OCI-M1 (cell line): ENCODE measurements at places on chromosomes 3 and 15.

DNA sequence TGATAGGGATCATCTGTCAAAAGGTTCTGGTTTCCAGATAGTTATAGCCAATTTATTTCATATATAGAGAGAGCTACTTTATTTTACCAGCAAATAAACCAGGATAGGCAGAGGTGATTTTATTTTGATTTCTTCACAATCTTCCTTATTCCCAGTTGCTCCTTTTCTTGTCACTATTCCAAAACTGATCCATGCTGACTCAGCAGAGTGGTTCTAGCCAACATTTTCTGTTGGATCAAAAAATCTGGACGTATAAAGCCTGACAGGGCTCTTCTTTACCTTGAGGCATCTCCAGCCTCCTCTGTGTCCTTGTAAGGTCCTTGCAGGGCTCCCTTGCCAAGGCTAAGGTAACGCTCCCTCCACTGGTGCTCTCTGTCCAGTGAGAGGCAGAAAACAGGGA is 15.8 kb downstream of the HDC start:
- DNase-seq, result no peak

DNA sequence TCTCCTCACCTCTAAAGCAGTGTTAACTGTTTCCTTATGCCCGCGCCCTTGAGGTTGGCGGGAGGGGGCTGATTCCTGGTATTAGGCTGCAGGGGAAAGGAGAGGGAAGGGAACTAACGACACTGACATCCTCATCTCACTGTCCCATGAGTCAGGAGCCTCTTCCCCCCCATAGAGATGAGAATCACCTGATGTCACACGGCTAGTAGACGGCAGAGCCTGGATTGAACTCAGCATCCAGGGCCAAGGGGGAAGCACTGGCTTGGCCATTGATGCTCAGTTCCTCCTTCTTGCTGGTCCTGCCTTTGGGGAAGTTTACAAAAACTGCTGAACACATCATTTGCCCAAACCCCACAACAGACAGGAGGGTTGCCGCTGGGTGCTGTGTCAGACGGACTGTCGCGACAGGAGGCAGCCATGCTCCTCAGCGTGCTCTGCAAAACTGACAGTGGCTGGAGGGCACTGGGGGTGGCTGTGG is 38.5 kb downstream of the IDH2 start:
- peak; percentile 12 for DNase-seq

DNA sequence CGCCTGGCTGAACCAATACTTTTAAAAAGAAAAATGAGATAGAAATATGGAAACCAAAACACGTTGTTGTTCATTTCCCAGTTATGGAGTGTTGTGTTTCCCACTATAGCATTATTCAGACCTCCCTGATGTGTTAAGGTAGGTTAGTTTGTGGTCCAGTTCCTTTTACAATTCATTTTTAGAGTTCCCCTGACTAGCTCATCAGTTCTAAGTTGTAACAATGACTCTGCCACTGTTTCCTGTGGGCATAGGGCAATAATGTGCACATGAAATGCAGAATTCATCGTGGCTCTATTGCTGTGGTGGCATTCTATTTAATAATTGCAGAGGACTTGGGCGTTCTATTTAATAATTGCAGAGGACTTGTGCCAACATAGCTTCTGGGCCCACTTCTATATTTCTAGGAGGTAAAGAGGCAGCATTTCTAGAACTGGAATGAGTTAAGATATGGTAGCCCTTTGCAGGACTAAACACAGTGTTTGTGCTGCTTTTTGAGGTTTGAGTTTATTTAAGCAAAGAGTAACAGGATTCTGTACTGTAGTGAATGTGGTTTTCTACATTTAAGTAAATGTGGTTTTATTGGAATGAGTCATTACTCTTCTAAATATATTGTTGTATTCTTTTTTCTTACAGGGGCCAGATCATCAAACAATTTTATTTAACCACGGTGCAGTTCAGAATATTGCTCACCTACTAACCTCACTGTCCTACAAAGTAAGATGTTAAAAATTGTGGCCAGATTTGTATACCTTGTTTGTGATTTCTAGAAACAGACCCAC is 47.5 kb downstream of the ARMC8 start:
- no peak for DNase-seq

- DNase-seq, result no peak
These were observed 12.3 kb upstream of the CORO2B start for GRCh38 chr15:68566377-68566954.

DNA sequence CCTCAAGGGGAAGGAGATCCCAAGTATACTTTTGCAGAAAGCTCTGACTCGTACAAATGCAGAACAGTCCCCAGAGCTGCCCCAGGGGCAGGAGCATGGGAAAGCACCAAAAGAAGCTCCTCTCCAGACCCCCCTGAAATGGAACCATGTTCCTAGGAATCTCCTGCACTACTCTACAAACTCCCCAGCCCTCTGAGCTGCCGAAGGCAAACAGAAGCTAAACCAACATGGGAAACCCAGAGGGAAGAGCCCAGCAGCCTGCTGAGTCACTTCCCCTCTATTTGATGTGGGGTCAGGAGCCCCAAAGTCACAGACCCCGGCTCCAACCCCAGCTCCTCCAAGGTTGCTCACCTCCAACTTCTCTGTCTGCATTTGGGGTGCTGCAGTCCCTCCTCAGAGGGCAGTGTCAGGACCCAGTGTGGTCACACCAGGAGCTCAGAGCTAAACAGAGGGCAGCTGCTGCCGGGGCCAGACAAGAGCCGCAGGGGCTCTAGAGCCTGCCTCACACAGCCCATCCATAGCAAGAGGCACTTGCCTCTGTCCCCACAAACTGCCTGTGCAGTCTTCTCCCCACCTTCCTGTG is 3.8 kb upstream of the PLXNA1 start:
- peak; percentile 7 for DNase-seq

DNA sequence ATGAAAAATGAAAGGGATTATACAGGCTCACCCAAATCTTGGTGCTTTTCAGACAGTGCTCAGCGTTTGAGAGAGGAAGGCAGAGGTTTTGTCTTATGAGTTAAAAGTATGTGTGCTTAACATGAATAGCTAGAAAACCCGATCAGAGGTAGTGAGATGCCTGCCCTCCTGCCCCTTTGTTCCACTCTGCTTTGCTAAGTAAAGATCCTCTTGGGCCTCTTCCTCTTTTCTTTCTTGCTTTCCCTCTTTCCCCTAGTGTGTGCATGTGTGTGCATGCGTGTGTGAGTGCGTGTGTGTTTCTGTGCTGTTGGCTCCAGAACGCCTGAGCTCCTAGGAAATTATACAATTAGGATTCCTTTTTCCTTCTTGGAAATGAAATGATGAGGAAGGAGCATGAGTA is 261.3 kb upstream of the NR2E3 start:
- no peak for DNase-seq

- DNase-seq, result no peak
These were observed 212.2 kb upstream of the GOLIM4 start for GRCh38 chr3:168307893-168308292.

GRCh38 chr3:149015393-149015792 is 24.1 kb downstream of the GYG1 start:
- DNase-seq, result no peak

DNA sequence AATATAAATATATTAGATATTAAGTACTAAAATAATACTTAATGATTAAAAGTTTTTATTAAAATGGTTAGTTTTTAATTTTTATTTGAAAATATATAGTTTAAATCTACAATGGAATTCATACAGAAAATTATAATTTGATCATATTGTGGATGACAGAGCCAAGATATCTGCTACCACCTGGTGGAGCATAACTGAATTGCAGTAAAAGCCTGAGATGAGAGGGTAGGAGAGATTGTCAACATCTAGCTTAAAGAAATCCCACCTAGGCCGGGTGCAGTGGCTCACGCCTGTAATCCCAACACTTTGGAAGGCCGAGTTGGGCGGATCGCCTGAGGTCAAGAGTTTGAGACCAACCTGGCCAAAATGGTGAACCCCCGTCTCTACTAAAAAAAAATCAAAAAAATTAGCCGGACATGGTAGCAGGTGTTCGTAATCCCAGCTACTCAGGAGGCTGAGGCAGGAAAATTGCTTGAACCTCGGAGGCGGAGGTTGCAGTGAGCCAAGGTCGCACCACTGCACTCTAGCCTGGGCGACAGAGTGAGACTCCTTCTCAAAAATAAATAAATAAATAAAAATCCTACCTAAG is 25.1 kb upstream of the CSTA start:
- peak; percentile 74 for DNase-seq

GRCh38 chr3:185115371-185115770 is 37.5 kb downstream of the C3orf70 start:
- DNase-seq, result no peak

- no peak for DNase-seq
These were observed 253.7 kb upstream of the TPRG1 start for GRCh38 chr3:188918093-188918492.

DNA sequence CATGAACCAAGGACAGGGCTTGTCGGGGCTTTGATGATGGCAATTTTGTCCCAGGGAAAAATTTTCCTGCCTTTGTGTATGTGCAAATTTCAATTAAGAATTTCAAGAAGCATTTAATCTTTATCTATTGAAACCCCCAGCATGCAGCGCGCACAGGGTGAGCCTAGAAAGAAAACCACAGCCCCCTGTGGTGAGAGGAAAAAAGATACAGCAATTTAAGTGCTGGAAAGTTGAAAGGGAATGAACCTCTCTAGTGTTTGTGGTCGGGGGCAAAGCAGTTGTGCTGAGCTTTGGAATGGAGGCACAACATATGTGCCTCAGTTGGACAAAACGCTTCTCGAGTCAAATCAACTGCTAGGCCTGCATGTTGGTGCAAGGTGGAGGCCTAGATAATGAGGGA is 111.8 kb upstream of the C15orf61 start:
- DNase-seq, result no peak

GRCh38 chr3:51969841-51970240 is 2.6 kb upstream of the PCBP4 start:
- no peak for DNase-seq

- no peak for DNase-seq
These were observed 121.9 kb downstream of the BBX start for GRCh38 chr3:107644631-107645030.

DNA sequence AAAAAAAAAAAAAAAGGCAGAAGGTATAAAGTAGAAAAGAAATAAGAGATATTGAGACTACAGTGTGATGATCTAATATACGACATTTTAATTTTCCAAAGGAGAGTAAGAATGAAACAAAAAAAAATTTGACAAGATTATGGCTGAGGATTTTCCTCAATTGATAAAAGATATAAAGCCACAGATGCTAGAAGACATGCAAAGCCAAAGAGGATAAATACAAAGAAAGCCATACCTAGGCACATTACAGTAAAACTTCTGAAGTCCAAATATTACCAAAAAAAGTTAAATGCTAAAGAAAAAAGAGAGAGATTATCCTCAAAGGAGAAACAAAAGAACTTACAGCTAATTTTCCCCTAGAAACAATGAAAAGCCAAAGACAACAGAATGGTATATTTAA is 20.3 kb upstream of the SUSD5 start:
- no peak for DNase-seq

DNA sequence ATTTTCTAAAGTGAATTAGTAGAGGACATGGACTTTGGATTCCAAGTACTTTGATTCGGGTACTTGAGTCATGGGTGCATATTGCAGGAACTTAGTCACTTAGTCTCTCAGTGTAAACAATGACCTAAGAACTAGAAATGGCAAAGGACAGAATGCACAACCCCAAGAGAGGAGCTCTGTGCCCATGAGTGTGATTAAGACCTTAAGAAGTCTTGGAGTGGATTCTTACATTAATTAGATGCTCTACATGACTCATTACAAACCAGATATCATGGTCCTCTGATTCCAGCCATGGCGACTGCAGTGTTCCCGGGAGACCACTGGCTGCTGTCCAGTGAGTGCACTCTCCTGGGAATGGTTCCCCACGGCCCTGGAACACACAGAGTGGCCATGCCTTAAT is 251.5 kb downstream of the GABRG3 start:
- no peak for DNase-seq

DNA sequence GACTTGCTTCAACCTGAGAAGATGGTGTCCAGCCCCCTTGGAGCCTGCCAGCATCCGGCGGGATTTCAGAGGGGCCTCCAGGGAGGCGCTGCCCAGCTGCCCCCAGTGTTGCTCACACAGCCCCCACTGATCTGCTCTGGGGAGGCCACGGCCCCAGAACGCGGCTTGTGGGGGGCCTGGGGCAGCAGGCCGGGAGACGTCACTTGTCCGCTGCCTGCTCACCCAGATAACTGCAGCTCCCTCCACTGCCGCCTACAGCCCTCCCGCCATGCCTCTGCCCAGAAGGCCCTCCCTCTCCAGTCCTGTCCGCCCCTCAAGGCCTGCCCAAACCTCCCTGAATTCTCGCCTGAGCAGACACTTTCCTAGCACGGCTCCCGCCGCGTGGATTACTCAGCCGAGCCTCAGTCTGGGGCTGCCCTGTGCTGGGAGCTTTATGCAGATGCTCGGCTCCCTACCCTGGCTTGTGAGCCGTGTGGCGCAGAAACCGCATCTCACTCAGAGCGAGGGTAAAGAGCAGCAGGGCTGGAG is 17.2 kb upstream of the ADIPOQ start:
- no peak for DNase-seq

- no peak for DNase-seq
These were observed 22.0 kb downstream of the STARD5 start for GRCh38 chr15:81301815-81302399.

DNA sequence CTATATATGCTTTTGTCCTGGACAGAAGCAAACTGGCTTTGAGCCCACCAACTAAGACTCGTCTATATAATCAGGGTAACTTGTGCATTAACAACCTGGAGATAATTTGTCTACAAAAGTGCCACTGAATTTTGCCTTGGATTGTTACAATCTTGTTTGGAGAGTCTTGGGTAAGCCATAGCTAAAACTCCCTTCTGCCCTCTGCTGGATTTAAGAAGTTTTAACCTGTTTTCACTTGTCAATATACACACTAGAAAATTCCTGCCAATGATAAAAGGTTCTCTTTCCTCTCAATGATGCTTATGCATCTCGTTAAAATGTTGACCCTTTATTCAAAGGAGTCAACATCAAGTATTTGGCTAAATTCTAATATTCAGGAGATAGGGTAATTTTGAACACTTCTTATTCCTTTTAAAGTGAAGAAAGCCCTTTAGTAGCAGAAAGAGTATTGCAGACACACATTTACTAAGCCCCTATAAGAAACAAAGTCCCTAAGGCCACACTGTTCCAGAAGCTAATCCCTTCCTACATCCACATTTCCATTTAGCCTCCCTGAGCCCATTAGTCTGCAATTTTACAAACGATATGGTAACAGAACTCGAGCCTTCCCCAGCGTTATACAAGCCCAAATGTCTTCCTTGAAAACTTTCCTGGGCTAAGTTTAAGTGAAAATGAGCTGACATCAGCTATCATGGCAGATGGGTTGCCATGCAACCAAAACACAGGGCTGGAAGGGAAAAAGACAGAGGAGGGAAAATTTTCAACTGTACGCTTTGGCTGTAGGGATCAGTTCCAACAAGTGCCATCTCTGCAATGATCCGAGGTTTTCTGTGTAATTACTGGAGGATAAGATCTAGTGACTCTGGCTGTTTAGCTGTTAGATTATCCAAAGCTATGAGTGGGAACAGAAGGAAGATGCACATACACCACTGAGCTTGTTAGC is 75.9 kb upstream of the FGF12 start:
- peak; percentile 49 for DNase-seq

DNA sequence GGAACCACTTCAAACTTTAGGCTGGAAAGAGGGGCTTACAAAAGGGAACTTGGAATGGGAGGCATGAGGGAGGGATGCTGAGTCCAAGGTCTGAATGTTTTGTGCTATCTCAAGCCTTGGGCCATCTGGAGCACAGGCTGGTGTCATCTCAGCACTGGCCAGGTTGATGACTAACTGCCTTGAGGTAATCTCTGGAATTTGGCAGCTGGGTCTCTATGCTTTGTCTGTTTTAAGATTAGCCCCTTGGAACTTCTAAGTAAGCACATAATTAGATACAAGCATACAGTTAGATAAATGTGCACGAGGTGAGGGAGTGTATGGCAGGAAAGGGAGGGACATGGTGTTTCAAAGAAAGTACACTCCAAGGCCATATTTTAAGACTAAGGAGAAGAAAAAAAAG is 252.4 kb upstream of the CCDC54 start:
- peak; percentile 64 for DNase-seq

- peak; percentile 89 for DNase-seq
These were observed 16.3 kb upstream of the JMJD7 start for GRCh38 chr15:41811432-41812195.
